Fibroblast of mammary gland (primary cell): ENCODE measurements at places on chromosomes 5 and 9.

DNA sequence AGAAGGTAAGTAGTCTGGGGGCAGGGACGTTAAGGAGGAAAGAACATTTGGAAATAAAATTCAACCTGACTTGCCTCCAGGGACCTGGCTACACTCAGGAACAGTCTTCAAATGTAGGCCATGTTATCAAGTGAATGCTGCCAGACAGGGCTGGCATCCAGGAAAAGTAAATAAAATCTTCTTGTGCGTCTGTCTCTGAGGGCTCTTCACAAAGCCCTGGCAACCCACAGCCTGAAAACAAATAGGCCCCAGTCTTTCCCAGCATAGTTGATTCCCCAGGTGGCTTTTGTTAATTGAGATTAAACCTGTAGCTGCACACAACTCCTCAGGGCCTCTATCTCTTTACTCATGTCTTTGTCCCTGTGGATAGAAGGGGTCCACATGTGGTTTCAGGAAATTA lies 55.4 kb downstream of the STK32A start:
- DNase-seq: no peak

GRCh38 chr9:16619402-16619801 lies 251.1 kb downstream of the BNC2 start:
- no peak for DNase-seq

DNA sequence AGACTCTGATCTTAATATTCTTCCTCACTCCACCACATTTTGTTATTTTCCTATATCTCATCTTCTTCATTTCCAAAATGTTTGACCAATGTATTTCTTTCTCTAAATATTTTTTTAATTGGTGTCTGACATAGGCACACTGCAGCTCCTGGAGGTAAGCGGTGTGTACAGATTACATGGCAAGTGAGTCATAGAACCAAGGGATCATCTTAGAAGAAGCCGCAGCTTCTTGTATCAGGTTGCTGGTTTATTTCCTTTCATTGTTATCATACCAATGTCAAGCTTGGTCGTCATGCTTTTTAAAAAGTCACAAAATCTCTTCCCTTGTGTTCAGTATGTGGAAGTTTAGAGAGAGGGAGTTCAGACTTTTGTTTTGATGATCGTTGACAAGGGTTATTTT lies 526.1 kb upstream of the CDH18 start:
- no peak for DNase-seq

DNA sequence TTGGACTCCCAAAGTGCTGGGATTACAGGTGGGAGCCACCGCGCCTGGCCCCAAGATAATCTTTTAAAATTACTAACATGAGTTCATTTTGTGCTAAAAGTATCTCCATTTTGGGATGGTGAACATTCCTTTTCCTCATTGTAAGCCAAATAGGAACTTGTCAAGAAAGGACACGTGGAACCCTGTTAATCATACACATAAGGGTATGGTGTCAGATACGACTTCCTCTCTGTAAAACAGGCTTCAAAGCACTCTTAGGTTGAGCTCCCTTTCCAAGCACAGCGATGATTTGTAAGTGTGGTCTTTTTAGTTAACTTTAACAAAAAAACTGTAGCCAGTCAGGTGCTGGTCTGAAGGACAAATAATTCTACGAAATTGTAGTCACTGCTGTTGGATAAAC lies 132.7 kb downstream of the UNC13B start:
- no peak for DNase-seq

- no peak for DNase-seq
Measured at GRCh38 chr5:151214614-151215545, 9.0 kb downstream of the CCDC69 start.

DNA sequence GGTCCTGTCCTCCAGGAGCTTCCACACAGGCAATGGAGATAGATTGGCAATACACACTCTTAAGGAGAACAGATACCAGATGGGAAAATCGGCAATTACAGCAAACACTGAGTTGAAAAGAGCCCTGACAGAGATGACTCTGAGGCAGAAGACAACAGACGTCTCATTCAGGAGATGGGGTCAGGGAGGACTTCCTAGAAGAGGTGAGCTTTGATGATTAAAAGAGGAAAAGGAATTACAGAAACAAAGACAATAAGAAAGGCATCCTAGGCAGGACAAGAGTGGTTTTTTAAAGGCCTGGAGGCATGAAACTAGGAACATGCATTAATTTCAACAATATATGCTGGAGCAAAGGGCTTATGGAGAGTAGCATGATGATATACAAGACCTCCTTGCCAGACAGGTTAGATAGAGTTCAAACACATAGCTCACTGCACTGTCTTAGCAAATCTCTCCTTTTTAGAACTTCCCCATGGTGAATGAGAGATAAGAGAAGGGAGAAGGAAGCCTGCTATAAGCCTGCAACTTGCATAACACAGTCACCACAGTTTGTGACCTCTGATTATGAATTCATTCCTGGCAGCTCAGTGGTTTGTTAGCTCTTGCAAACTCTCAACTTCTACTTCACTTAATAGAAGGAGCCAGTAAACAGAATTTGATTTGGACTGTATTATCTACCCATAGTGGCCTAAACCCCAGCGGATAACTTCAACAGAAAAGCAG lies 48.5 kb downstream of the SIL1 start:
- DNase-seq: peak; percentile 30

DNA sequence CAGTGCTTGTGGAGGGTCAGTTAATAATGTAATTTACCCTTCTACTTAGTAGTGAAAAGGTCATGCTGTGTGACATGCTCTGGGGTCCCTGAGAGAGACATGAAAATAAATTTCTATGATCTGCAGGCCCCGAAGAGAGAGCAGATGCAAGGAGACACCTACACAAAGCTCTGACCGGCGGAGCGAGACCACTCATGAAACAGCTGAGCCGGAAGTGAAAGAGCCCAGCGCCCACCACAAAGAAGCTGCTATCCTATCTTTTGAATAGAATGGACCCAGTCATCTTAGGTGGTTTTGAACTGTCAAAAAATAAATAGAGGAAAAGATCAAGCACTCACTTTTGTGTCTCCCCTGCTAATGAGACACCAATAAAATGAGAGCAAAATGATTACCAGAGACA lies 190.0 kb downstream of the MED10 start:
- DNase-seq: no peak

- DNase-seq: no peak
Measured at GRCh38 chr5:148398698-148399121, 15.0 kb downstream of the FBXO38 start.

DNA sequence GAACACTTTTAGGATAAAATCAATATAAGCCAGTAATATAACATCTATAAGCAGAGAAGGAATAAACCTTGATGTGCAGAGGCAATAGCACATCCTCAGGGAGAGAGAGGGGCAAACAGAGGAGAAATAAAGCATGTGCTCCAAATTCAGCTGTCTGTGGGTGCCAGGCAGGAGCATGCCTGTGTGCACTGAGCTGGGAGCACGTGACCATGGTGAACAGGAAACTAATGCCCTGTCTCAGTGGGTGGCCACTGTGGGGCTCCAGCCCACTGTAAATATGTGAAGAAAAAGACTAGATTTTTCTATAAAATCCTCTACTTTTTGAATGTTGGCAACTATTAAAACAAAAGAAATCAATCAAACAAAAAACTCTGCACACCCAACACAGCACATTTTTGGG lies 55.3 kb downstream of the FYB1 start:
- no peak for DNase-seq

DNA sequence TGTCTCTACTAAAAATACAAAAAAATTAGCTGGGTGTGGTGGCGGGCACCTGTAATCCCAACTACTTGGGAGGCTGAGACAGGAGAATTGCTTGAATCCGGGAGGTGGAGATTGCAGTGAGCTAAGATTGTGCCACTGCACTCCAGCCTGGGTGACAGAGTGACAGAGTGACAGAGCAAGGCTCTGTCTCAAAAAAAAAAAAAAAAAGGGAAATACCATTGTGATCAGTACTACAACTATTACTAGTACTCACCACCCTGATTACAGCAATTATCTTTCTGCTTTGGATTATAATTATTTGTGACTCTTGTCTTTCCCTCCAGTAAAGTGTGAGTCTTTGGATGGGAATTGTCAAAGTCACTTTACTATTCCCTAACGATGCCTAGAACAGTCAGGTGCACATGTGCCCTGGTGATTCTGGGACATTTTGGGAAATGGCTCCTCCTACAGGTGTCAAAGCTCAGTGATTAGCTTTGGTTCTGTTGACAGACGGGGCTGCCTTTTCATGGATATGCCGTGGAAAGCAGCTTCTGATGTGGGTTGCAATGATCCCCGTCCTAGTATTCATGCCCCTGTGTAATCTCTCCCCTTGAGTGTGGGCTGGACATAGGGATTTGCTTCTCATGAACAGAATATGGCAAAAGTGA lies 31.8 kb upstream of the FRRS1L start:
- DNase-seq: no peak

GRCh38 chr5:150162142-150162513 lies 4.5 kb upstream of the CDX1 start:
- no peak for DNase-seq

DNA sequence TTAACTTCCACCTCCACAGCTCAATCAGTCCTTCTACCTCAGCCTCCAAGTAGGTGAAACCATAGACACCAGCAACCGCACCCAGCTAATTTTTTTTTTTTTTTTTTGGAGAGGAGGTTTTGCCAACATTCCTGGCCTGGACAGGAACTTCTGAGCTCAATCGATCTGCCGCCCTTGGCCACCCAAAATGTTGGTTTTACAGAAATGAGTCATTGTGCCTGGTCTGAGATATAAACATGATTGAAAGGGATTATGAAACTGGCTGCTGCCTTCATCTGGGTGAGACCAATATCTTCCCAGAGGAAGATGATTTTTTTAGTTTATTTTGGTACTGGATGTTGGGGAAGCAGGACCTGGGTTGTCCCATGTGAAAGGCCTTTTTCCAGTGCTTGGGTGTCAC lies 9.2 kb downstream of the TAF11L12 start:
- DNase-seq: no peak

- DNase-seq: peak; percentile 78
Measured at GRCh38 chr5:119274767-119275130, 81.1 kb upstream of the TNFAIP8 start.

DNA sequence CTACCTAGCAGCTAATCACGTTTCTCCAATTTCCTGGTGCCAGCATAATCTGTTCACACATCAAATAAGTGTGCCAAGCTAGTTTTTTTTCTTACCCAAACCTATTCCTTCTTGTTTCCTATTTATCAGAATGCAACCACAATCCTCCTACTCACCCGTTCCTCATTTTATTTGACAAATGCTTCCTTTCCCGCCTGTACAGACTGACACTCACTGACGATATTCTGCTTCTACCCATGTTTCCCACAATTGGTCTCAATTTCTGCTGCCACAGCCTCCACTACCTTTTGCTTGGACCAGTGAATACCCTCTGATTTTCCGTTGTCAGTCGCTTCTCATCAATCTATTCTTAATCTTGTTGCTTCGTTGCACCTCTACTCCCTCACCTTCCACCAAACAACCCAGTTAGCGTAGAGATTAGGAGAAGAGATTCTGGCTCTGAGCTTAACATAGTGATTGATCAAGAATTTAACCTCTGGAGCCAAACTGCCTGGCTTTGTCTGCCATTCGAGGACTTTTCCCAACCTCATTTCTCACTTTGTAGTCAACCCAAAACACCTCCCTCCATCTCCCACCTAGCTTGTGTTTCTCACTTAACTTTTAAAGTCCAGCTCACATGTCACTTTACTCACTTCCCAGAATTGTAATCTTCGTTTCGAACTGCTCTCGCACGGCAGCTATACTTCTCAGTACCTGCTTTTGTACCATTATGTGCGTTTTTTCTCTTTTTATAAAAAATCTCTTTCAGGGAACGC lies 729 bp upstream of the TMEM38B start:
- no peak for DNase-seq

GRCh38 chr5:433836-434235 lies 9.1 kb upstream of the EXOC3 start:
- no peak for DNase-seq

DNA sequence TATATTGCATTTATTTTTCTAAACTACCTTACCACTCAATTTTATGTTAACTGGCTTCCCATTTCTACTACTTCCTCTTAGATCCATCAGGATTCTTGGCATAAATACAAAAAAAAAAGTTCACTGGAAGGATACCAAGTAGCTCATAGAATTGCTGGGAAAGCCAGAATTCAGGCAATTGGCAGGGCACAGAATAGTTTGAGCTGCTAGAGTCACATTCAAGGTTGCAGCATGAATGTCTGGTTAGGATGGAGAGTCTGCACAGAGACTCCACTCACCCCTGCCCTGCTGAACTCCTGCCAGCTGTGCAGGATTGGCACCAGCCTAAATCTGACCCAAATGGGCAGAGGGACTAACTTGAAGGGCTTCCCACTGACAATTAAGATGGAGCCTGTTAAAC lies 4.9 kb upstream of the AMACR start:
- DNase-seq: peak; percentile 67

DNA sequence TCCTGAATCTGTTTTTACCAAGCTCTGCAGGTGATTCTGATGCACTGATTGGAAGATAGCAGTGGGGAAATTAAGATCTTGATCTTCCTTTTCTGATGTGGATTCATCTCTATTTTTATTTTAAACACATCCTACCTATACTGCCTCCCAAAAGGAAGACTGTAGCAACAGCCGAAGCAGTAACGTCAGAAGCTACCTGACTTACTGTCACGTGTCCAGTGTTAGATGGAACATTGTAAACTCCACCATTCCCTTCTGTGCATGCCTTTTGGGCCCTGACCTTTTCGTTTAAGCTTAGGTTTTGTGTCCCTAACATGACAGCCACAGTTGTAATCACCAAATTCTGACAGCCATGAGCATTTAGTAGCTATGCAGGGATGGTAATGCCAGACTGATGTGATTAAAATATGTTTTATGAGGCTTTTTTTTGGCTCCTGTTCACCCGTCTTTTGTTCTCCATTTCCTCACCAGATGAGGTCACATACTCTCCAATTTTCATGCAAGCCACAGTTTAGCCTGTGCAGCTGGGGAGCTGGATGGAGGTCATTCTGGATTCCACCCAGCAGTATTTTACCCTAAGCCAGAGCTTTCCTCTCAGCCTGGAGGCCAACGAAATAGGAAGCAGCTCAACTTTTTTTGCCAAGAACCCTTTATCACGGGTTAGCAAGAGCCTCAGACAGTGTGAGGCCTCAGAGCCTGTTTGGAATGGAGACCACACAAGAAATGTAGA lies 15.6 kb upstream of the FOXD1 start:
- DNase-seq: peak; percentile 33

DNA sequence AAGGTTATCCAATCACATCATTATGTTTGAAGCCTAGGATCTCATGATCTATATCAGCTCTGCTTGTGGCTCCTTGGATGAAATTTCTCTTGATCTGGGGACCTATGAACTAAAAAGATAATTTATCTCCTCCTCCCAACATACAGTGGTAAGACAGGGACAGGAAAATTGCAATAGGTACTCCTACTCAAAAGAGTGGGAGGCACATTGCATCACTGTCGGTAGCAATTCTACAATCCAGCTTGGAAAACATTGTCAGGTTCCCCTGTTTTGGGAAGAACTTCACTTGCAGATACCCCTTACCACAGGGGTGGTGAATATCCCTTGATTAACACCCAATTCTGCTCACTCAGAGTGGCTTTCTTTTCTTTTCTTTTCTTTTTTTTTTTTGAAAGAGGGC lies 107.7 kb downstream of the HSPA4 start:
- DNase-seq: no peak

GRCh38 chr5:105054406-105054805 lies 1491.8 kb upstream of the NUDT12 start:
- DNase-seq: no peak

- peak; percentile 33 for DNase-seq
Measured at GRCh38 chr5:154375329-154376008, 70.3 kb upstream of the SAP30L start.

- DNase-seq: peak; percentile 38
Measured at GRCh38 chr9:100167915-100168654, 69.0 kb downstream of the INVS start.

- DNase-seq: no peak
Measured at GRCh38 chr9:121088576-121088975, 13.8 kb downstream of the CNTRL start.

- no peak for DNase-seq
Measured at GRCh38 chr5:172529896-172530295, 75.6 kb upstream of the SH3PXD2B start.
